ENCODE measurements at places on chromosomes 1 and 21. TPM values are rescaled to one million over a fixed set of nuclear protein-coding genes. Genes with fewer than 3 reads are reported as not detected.

GRCh38 chr1:9728451-9729295, 77.1 kb downstream of the PIK3CD start:
- no peak for DNase-seq

- no peak for DNase-seq
These were observed 110.7 kb upstream of the ZRANB2 start for GRCh38 chr1:71191520-71191919.

- DNase-seq, result peak; percentile 18
These were observed 23.7 kb upstream of the KCNE2 start for GRCh38 chr21:34340061-34340460.

- no peak for DNase-seq
These were observed 8.1 kb downstream of the FOXD2 start for GRCh38 chr1:47445823-47446550.

DNA sequence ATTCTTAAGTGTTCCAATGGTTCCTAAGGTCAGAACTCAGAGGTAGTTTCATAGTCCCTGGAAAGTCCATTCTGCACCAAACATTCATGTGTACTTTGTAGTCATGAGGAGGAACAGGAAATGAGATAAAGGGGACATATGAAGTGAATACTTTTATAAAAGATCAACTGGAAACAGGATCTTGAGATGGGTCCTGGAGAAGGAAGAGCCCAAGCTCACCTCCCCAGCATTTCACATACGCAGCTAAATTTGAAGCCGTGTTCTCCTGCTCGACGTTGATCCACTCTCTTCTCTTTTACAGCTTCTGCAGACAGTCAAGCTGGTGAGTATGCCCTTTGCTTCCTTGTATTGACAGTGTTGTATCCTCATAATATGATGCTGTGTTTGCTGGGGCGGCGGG, 429 bp downstream of the FCGR2A start:
- DNase-seq, result no peak

DNA sequence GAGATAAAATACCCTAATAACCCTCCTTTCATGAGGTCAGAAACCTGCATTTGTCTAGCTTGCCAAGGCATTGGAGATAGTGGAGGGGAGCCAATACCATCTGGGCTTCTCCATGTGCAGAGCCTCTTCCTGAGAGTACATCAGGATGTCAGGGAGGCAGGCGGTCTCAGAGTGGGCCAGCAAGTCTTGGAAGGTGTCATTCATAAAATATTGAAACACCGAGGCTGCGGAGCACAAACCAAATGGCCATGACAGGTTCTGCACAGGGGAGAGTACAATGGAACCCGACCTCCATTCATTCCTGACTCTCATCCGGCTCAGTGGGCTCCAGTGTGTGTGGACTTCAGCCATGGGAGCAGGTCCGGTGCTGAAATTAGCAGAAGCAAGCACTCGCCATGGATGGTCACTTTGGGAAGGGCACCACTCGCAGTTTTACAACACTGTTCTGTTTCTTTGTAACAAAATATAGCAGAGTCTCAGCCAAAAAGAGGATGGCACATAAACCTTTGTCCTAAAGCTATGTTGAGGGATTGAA, 446.6 kb downstream of the SIPA1L2 start:
- no peak for DNase-seq

- no peak for DNase-seq
These were observed 306.5 kb downstream of the HHIPL2 start for GRCh38 chr1:222241410-222241809.

DNA sequence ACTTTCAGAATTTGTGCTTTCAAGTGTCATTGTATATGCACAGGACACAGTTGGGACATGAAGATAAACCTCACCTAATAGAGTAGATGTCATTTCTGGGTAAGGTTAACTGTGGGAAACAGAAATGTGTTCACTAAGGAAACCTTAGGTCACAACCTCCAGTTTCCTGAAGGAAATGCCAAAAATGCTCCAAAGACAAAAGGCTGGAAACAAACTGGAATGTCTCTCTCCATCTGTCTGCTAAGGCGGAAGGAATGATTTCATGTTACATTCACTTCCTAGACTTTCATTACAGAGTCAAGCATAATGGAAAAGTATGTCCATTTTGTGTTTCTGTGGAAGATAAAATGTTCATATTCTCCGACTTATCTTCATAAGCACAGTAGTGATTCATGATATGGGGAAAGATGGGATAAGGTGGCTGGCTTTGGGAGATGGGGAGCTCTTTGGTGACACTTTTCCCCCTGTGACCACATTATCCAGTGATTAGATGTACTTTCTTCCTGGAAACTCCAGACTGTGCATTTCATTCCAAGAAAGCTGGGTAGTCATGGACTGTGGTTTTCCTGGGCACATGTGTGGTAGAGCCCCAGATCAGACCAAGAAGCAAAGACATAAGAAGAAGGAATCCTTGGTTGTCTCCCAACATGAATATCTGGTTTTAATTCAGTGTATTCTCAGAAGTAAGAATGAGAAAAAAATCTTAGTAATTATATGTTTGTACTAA, 5.7 kb downstream of the S1PR1 start:
- DNase-seq, result no peak

- no peak for DNase-seq
These were observed 13.5 kb downstream of the ATP2B4 start for GRCh38 chr1:203640117-203640516.

GRCh38 chr1:17596186-17596585, 56.7 kb downstream of the ARHGEF10L start:
- DNase-seq, result no peak

GRCh38 chr1:167442142-167442848, 76.0 kb downstream of the CD247 start:
- DNase-seq, result peak; percentile 91

GRCh38 chr1:111422546-111423391, 4.8 kb downstream of the OVGP1 start:
- peak; percentile 69 for DNase-seq

DNA sequence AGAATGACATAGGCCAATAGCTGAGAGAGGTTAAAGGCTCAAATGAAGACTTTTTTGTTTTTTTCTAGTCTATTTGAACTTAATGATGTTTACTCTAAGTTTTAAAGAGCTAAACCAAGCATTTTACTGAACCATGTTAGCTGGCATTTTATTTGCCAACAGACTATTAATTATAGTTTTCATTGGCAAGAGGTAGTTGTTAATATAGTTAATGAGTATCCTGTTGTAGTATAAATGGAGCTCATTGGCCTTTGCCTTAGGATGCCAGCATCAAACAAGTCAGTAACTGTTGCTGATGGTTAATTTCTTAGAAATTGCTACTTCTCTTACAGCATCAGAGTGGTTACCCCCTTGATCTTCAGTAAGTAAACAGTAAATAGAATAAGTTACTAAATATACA, 339.0 kb upstream of the B3GALT2 start:
- DNase-seq, result no peak

DNA sequence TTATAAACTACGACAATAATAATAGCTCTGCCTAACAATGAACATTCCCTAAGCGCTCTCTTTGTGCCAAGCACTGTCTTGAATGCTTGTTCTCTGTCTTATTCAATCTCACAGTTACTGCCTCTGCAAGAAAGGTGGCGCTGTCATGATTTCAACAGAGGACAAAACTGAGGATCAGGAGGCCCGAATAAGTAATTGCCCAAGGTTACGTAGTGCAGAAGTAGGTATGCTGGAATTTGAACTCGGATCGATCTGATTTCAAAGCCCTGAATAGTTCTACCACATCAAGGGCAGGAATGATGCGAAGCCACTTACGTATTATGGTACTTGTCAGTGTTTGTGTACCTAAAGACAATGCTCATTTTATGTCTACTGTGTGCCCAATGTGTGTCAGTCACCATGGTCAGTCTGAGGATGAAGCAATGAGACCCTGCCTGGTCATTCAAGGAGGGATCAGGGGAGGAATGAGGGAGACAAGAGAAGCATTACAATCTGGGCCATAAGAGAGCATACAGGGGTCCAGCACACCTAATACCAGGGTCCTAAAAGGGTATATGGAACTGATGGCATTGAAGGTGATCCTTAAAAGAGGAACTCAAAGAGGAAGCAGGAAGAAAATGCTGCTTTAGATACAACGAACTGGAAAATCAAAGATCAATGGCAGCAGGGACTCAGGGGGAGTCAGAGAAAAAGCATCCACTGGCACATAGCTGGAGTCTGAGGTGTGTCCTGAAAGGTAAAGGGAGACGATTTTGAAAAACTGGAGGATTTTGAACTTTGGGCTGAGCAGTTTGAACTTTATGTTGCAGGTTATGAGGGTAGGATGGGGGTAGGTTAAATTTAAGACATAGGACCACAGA, 389.2 kb downstream of the PLPP3 start:
- no peak for DNase-seq

DNA sequence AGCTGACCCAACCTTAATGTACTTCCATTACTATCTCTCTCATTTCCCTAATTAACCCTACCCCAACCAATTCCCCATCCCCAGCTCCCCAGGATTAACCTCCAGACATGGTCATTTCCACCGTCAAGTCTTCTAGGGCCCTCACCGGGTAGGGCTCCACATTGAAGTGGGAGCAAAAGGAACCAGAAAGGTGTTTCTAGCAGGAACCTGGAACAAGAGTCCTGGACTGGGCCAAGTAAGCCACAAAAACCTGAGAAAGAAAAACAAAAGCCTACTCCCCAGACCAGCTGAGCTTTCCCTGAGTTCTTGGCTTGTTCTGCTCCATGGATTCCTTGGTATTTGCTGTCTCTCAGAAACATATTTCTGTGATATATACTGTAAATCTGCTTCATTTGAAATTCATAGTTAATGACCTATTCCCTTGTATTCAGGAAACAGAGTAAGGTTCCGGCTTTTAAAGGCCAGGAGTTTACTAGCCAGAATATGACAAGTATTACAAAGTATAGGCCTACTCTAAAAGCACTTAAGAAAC, 58.4 kb downstream of the SYF2 start:
- DNase-seq, result no peak

GRCh38 chr1:212737559-212737958, 37.9 kb upstream of the BATF3 start:
- no peak for DNase-seq

- no peak for DNase-seq
These were observed 56.4 kb downstream of the AJAP1 start for GRCh38 chr1:4710592-4711415.

- no peak for DNase-seq
These were observed 2.7 kb upstream of the YBX1 start for GRCh38 chr1:42679364-42679983.

GRCh38 chr1:8706291-8706690, 111.1 kb downstream of the RERE start:
- DNase-seq, result no peak

DNA sequence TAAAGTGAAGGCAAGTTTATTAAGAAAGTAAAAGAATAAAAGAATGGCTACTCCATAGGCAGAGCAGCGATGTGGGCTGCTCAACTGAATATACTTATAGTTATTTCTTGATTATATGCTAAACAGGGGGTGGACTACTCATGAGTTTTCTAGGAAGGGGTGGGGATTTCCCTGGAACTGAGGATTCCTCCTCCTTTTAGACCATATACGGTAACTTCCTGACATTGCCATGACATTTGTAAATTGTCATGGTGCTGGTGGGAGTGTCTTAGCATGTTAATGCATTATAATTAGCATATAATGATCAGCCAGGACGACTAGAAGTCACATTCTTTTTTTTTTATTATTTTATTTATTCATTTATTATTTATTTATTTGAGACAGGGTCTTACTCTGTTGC, 46.4 kb upstream of the BARHL2 start:
- DNase-seq, result no peak

- no peak for DNase-seq
These were observed 457.8 kb upstream of the DAB1 start for GRCh38 chr1:57881639-57882038.

GRCh38 chr1:41616563-41616962, 132.1 kb upstream of the EDN2 start:
- DNase-seq, result peak; percentile 8

DNA sequence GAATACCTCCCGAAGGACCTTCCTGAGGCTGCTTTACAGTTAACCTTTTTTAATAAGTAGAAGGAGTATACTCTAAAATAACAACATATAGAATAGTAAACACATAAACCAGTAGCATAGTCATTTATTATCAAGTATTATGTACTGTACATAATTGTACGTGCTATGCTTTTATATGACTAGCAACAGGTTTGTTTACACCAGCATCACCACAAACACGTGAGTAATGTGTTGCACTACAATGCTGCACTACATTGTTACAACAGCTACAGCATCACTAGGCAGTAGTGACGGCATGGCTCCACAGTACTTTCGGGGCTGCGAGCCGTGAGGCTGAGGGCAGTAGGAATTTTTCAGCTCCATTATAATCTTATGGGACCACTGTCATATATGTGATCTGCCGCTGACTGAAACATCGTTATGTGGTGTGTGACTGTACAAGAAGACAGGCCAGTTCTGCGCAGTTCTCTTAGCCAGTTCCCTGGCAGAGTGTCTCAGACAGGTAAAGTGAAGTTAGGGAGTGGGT, 82.8 kb upstream of the LRRC8D start:
- DNase-seq, result no peak

- no peak for DNase-seq
These were observed 11.0 kb upstream of the ZNF691 start for GRCh38 chr1:42835422-42835821.

GRCh38 chr1:11654137-11654938, at the start of the genes FBXO2 and FBXO44:
FBXO2 (minus strand) TSS chr1:11654429; CDS start chr1:11654340, 89 bp downstream.
FBXO44 (plus strand) TSS chr1:11654877; CDS start chr1:11655836, 959 bp downstream.
- DNase-seq, result no peak

DNA sequence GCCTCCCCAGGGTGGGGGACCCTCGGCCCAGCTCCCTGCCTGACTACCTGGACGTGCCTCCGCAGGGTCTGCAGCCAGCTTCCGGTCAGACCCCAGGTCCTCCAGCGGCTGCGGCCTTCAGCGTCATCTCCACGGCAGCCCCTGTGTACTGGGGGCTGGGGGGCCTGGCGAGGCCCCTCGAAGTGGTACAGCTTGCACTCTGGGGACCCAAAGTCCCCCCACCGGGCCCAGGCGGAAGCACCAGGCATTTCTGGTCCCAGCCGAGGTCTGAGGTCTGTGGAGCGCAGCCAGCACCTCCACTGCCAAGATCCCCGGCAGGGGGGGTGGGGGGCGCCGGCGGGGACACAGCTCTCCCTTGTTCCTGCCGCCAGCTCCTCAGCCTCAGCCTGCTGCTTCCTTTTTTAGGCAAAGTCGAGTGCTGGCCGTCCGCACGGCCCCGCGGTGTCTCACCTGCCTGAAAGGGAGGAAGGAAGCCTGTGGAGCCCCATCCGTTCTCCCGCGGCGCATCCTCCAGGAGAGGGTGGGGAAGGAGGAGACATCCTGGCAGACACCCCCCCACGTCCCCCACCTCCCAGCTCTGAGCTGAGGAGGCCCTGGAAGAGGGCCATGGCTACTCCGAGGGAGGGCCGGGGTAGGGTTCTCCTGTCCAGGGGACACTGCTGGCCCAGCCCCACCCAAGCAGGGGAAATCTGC, 1.2 kb upstream of the VWA1 start:
- peak; percentile 88 for DNase-seq

GRCh38 chr1:22237433-22238093, 94.7 kb upstream of the WNT4 start:
- DNase-seq, result no peak

The CNR2 gene
- total RNA-seq, result not detected

The ISG15 gene
- total RNA-seq, result 14.9 TPM

The PTBP2 gene
- 50.0 TPM for total RNA-seq

The ADIPOR1 gene
- 86.0 TPM for total RNA-seq

The KCNC4 gene
- total RNA-seq, result 5.2 TPM

The RIPPLY3 gene
- total RNA-seq, result 0.18 TPM

The SLC44A3 gene
- total RNA-seq, result 72.1 TPM

The LCE2A gene
- not detected for total RNA-seq

The CD2 gene
- total RNA-seq, result 7.1 TPM

The LCE2C gene
- total RNA-seq, result not detected

The LCA5L gene
- total RNA-seq, result 3.0 TPM

The PWP2 gene
- total RNA-seq, result 8.3 TPM

The TMEM81 gene
- 1.5 TPM for total RNA-seq

The CEP170 gene
- total RNA-seq, result 40.8 TPM

The CAMK1G gene
- 0.68 TPM for total RNA-seq

The BRDT gene
- total RNA-seq, result not detected

All from ureter (tissue), 1 donor.